ENCODE measurements at places on chromosomes 11 and 22. TPM values are rescaled to one million over a fixed set of nuclear protein-coding genes. Genes with fewer than 3 reads are reported as not detected.

The STT3A gene
- total RNA-seq, result 138 TPM

The ELFN2 gene
- total RNA-seq, result 0.10 TPM

The ALDH3B2 gene
- total RNA-seq, result 85.9 TPM

The OR52I1 gene
- not detected for total RNA-seq

The OR6A2 gene
- 0.68 TPM for total RNA-seq
